ENCODE measurements at places on chromosomes 7 and 10.

GRCh38 chr7:88003581-88003980 lies 69.5 kb downstream of the ADAM22 start:
- DNase-seq: no peak

GRCh38 chr10:102322914-102323313 lies 72.6 kb upstream of the NFKB2 start:
- no peak for DNase-seq

DNA sequence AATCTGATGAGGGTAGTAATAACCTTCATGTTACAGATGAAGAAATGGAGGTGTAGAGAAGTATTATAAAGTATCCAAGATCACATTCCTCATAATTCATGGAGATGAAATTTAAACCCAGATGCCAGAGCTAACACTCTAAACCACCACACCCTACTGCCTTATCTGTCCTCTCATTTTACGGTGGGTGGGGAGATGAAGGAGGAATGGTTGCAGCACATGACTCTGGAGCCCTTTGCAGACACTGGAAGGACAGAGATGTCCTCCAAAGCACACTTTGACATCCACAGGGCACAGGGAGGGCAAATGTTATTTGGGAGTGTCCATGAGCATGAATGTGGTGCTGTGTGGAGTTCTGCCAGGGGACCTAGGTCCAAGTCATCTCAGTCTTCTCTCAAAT lies 1.1 kb downstream of the PLEKHS1 start:
- DNase-seq: no peak

GRCh38 chr7:148825338-148825737 lies 58.8 kb downstream of the EZH2 start:
- no peak for DNase-seq

DNA sequence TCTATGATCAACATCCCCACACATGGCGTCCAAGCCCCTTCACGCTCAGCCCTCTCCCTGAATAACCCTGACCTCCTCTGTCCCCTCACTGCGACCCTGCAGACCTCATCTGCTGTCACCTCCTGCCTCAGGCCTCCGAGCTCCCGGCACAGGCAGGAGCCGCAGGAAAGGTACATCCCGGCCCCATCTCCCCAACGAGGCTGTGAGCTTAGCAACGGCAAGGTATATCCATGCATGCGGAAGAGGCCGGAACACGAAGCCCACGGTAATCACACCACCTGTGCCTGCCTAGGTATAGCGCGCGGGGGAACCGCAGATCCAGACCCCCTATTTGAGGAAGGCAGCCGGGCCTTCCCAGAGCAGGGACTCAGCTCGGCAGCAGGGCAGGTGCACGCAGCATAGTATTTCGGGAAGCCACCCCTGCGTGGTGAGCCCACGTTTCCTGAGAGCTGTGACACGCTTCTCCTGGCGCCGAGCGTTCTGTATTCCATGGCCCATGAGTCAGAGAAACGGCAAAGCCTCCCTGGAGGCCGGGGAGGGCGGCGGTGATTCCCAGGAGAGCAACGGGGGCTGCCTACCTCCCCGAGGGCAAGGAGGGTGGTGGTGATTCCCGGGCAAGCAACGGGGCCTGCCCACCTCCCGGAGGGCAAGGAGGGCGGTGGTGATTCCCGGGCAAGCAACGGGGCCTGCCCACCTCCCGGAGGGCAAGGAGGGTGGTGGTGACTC lies 50.1 kb upstream of the DNAAF5 start:
- no peak for DNase-seq

GRCh38 chr10:79289801-79290200 lies 57.5 kb upstream of the PPIF start:
- no peak for DNase-seq

DNA sequence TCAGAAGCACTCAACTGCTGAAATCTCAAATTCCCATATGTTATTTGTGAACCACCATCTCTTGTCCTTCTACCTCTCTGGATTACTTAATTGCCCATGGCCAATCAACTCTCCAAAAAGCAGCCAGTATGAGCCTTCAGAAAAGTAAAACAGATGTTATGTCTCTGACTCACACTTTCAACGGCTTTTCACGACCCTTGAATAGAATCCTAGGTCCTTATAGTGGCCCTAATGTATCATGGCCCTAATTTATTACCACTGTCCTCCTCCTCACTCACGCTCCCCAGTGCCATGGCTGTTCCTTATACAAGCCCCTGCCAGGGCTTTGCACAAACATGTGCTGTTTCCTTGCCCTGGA lies 20.0 kb downstream of the ZNF438 start:
- no peak for DNase-seq

GRCh38 chr10:75403144-75403938 lies 1.8 kb upstream of the ZNF503 start:
- peak; percentile 27 for DNase-seq

DNA sequence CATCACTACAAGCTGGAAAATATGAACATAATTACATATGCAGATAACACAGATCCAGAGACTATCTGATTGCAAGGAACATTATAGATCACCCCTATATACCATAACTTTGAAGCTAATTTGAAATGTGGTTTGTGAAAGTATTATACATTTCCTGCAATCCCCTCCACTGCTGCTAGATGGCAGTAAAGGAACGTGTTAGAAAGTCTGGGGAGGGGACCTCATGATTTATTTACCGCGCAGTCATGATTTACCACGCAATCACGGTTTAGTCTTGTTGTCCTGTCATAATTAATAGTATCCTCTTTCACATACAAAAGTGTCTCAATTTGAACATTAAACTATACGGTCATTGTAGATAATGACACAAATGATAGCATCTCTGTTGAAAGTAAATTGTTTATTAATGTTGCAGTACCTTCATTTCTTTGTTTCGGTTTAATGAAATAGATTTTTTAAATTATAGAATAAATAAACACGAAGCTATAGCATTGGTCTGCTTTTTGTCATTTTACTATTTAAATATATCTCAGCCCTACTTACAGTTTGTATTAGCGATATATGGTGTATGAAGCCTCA lies 145.3 kb upstream of the PRSS1 start:
- DNase-seq: peak; percentile 45

GRCh38 chr10:72173262-72173618 lies 42.6 kb upstream of the ANAPC16 start:
- DNase-seq: no peak

- DNase-seq: peak; percentile 40
Observed at GRCh38 chr7:47968847-47969774, 10.3 kb downstream of the HUS1 start.

DNA sequence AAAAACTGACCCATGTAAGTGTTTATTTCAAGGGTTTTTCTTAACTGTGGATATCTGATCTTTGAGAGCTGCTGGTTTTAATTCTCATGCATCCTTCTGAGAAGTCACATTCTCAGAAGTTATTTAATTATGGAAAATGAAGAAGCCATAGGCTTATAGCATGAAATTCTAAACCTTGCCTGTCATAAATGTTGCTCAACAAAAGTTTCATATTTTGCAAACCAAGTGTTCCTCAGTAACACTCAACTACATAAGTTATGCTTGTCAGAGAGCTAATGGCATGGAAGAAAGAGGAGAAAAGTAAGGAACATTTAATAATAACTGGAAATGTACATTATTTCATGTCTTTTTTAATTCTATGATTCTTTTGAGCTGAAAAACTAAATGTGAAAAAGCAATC lies 78.6 kb upstream of the MPP7 start:
- no peak for DNase-seq

- DNase-seq: no peak
Observed at GRCh38 chr7:145431834-145432233, 596.0 kb upstream of the TPK1 start.

DNA sequence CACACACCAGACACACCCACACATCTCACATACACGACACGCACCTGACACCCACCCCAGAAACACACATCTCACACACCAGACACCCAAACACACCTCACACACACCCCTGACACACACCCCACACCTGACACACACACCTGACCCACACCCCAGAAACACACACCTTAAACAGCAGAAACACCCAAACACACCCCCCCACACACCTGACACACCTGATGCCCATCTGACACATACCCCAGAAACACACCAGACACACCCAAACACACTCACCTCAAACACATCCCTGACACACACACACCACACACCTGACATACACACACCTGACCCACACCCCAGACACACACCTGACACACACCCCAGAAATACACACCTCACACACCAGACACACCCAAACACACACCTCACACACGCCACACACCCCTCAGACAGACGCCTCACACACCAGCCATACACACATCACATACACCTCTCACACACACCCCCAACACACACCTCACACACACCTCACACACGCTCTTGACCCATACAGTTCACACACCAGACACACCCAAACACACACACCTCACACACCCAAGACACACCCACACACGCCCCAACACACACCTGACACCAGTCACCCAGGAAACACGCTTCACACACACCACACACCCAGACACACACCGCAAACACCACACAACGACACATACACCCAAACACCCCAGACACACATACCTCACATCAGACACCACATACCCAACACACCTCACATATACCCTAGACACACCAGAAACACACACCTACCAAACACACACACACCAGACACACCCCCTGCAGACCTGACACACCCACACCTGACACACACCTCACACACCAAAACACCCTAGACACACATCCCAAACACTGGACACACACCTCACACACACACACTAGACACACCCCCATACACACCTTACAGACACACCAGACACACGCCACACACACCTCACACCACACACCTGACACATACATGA lies 1.7 kb upstream of the CALY start:
- no peak for DNase-seq

- no peak for DNase-seq
Observed at GRCh38 chr7:98075801-98076200, 30.9 kb upstream of the LMTK2 start.

- DNase-seq: no peak
Observed at GRCh38 chr7:45151967-45152366, 5.6 kb upstream of the RAMP3 start.

GRCh38 chr7:75993689-75994387 lies 557 bp downstream of the TMEM120A start:
- peak; percentile 59 for DNase-seq

GRCh38 chr10:11993834-11994468 lies 48.7 kb downstream of the UPF2 start:
- DNase-seq: no peak

GRCh38 chr10:114550756-114551635 lies 107.1 kb downstream of the ABLIM1 start:
- peak; percentile 73 for DNase-seq

DNA sequence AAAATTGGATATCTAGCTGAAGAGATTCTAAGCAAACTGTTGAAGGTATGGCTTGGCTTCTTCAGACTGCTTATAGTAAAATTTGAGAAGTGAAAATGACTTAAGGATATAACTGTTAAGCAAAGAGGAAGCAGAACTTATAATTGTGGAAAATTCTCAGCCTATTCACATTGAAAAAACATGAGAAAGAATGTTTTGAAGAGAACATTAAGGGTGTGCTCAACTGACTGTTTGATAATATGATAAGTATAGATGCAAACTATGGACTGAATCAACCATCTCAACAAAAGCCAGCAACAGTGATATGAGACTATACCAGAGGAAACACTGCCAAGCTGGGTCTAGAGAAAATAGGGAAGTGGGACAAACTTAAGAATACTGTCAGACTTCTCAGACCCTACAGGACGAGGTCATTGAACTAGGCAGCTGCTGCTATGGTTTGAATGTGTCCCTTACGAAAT lies 133.1 kb upstream of the PPP1R3A start:
- DNase-seq: no peak

DNA sequence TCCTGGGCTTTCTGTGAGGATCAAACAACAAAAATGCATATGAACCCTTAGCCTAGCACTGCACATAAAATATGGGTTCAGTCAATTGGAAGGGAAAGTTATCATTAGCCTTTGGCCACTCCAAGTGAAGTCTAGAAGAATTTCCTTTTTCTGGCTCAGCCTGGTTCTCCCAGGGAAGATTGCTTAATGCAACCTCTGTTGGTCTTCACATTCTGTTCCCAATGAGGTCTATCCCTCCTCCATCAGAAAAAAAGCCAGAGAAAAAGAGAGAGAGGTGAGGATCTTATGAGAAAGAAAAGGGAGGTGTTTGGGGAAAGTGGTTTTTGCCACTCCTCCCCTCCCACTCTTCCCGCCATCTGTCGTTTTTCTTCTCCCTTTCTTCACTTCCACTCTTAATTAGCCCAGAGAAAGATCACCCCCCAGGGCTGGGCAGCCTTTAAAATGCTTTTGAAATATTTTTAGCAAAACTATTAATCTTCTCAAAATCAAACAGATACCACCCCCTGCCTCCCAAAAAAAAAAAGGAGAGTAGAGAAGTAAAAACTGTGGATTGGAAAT lies 31.1 kb downstream of the CPVL start:
- no peak for DNase-seq

DNA sequence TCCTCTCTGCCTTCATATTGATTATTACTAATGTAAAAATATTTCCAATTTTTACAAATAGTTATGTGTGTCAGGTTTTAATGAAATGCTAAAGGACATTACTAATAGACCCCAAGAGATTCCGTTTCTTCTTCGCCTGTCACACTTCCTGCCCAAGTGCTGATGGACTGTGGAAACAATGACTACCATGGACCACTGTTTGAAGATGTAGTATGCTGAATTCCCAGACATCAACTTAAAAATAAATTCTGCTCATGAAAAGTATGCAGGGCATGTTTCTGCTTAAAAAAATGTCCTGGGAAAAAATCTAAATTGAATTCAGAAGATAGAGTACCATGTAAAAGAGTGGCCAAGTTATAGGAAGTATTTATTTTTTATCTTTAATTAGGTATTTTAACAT lies 52.1 kb downstream of the ST7 start:
- no peak for DNase-seq

DNA sequence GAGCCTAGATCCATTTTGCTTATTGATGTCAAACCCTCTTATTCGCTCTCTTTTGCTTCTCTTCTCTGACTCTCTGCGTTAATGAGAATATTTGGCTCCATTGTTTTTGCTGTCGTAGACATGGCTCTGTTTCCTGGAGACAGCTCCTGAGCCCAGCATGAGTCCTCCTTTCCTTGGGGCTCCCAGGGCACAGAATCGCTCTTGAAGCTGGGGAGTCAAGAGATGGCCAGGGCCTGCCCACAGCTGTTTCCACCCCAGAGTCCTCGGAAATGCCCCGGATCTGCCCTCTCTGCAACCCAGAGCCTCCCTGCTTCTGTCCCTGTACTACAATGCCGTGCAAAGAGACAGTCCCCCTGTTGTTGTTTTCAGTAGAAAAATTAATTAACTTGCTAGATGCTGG lies 566.7 kb upstream of the FOXK1 start:
- DNase-seq: no peak

DNA sequence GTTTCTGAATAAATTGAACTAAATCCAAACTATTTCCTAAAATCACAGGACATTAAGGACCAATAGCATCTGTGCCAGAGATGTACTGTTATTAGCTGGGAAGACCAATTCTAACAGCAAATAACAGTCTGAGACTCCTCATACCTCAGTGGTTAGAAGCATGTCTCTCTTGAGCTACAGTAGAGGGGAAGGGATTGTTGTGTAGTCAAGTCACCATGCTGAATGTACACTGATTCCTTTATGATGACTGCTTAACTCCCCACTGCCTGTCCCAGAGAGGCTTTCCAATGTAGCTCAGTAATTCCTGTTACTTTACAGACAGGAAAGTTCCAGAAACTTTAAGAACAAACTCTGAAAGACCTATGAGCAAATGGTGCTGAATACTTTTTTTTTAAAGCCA lies 13.9 kb downstream of the MEST start:
- no peak for DNase-seq

- DNase-seq: no peak
Observed at GRCh38 chr7:114104035-114104434, 185.2 kb upstream of the PPP1R3A start.
